ENCODE measurements at places on chromosomes 3 and 15.

DNA sequence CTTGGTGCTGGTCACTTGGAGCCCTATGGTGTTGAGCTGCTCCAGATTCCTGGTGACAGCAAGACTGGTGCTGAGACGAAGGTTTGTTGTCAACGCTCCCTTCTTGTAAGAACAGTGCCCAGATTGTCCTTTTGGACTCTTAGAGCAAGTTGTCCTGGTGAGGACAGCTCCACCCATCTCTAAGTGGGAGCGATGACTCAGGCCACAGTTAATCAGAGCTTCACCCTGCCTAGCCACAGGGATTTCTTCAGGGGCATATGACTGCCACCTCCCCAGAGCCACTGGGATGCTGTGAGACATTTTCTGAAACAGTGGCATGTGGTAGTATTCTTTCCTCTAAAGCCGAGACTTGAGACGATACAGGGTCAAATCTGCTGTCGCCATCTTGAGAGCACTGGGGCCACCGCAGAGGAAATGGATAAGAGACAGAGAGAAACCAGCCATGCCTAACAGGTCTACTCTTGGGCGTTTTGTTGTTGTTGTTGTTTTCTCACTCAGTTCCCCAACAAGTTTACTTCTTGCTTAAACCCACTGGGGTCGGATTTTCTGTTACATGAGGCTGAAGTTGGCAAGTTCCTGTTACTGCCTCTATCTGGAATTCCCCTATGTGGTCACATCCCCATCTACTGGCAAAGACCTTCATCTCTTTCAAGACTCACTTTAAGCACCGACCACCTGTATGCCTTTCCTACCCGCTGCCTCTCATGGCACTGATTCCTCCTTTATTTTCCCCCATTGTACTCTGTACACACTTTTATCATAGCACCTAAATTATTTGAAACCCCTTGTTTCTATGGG lies 16.0 kb upstream of the PCOLCE2 start:
- no peak for DNase-seq

- DNase-seq = no peak
Observed at GRCh38 chr3:5195605-5196004, 8.1 kb downstream of the EDEM1 start.

DNA sequence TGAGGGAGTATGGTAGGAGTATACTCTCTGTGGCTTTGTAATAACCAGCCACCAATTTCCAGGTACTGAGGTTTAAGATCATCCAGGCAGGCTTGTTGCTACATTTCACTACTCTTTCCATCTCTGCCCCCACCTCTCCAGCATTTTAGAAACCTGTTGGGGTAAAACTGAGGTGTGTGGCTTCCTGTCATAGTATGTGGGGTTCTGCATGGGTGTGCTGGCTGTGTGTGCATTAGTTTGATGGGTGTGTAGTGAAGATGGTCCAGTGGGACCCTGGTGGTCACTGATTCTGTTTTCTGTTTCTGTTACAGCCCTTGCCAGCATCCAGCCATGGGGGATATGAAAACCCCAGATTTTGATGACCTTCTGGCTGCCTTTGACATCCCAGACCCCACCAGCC lies 34.0 kb downstream of the ZNF592 start:
- DNase-seq = no peak

DNA sequence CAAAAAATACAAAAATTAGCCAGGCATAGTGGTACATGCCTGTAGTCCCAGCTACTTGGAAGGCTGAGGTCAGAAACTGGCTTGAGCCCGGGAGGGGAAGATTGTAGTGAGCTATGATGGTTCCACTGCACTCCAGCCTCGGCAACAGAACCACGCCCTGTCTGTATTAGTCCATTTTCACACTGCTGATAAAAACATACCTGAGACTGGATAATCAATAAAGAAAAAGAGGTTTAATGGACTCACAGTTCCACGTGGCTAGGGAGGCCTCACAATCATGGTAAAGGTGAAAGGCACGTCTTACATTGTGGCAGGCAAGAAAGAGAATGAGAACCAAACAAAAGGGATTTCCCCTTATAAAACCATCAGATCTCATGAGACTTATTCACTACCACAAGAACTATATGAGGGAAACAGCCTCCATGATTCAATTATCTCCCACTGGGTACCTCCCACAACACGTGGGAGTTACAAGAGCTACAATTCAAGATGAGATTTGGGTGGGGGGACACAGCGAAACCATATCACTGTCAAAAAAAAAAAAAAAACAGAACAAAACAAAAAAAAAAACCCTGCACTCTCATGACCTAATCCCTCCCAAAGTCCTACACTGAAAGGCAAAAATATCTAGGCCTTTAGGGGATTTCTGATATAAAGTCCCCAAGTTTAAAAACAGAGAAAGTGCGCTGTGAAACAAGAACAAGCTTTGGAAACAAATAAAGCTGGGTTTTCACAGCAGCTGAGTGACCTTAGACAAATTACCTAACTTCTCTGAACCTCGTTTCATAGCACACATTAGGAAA lies 224.7 kb downstream of the IGSF11 start:
- DNase-seq = no peak

DNA sequence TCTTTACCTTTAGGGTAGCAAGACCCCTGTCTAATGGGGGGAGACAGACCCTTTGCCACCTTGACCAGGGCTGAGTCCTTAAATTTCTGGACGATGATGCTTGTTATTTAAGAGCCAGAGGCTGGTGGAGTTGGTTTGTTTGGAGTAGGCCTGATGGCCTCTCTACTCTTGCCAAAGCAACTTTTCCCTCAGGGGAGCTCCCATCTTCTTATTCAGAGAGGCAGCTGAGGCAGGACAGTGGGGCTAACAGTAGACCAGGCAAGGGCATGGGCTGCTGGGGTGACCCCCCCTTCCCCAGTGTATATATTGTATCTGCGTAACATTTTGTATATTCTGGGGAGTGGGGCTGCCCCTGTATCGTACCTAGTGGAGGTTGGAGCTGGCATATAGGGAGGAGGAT lies 10.3 kb downstream of the RPS17 start:
- DNase-seq = no peak

DNA sequence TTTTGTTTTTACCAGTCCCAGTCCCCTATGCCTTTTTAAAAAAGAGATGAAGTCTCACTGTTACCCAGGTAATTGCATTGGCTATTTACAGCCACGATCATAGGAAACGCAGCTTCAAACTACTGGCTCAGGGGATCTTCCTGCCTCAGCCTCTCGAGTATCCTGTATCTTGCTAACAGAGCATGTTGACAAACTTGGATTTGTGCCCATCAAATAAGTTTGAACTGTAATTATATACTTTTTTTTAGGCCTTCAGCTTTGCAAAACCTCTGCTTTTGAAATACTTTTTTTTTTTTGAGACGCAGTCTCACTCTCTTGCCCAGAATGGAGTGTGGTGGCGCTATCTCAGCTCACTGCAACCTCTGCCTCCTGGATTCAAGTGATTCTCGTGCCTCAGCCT lies 3.0 kb upstream of the EDEM1 start:
- DNase-seq = no peak

- no peak for DNase-seq
Observed at GRCh38 chr3:197540961-197541377, 14.8 kb downstream of the BDH1 start.

- no peak for DNase-seq
Observed at GRCh38 chr3:151923901-151924300, 50.5 kb downstream of the SUCNR1 start.

GRCh38 chr15:84741121-84741520 lies 7.3 kb upstream of the ZNF592 start:
- DNase-seq = no peak

GRCh38 chr3:158994386-158994785 lies 192.5 kb downstream of the MFSD1 start:
- DNase-seq = no peak

DNA sequence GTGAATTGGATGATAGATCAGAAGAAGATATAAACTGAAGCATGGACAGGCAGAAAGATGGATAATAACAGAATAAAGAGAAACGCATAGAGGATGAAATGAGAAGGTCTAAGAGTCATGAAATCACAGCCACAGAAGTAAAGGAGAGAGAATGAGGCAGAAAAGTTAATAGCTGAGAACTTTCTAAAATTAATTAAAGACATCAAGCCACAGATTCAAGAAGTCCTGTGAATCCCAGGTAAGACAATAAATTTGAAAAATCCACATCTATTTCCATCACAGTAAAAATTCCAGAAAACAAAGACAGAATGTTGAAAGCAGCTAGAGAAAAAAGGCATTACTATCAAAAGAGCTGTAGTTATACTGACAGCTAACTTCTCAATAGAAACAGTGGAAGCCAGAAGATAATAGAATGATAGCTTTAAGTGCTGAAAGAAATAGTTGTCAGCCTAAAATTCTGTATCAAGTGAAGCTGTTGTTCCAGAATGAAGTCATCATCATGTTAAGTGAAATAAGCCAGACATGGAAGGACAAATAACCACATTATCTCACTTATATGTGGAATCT lies 12.0 kb downstream of the ACVR2B start:
- DNase-seq = no peak

- DNase-seq = no peak
Observed at GRCh38 chr3:95352471-95352870, 1289.6 kb downstream of the NSUN3 start.

GRCh38 chr3:78023257-78023656 lies 983.4 kb downstream of the ROBO2 start:
- no peak for DNase-seq

Measured in NCI-H774 (cell line).